ENCODE measurements at places on chromosomes 5 and 9. TPM values are rescaled to one million over a fixed set of nuclear protein-coding genes. Genes with fewer than 3 reads are reported as not detected.

FAM153A gene
- 4.3 TPM for total RNA-seq

MAML1 gene
- total RNA-seq = 38.5 TPM

ACOT12 gene
- not detected for total RNA-seq

- no peak for DNase-seq
Measured at GRCh38 chr5:149999866-150000255, 593 bp downstream of the TIGD6 start.

GRCh38 chr9:91425271-91425670 lies 1.6 kb upstream of the NFIL3 start:
- no peak for DNase-seq

GRCh38 chr9:119763260-119763659 lies 394.0 kb upstream of the BRINP1 start:
- DNase-seq = no peak

DNA sequence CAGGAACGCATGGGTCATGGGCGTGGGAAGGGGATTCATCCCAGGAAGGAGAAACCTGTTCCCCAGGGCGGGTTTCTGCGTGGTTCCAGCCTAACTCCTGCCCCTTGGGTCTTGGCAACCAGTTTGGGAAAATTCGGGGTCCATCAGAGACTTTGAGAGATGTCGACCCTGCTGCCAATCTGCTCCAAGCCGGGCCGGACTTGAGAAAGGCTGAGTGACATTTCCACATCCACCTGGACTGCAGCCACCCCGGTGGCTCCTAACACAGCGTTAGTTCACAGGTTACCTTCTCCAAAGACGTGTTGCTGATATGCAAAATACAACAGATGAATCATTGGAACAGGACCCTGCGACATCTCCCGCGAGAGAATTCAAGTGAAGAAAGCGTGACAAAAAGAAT lies 627.2 kb downstream of the IRX1 start:
- DNase-seq = no peak

DNA sequence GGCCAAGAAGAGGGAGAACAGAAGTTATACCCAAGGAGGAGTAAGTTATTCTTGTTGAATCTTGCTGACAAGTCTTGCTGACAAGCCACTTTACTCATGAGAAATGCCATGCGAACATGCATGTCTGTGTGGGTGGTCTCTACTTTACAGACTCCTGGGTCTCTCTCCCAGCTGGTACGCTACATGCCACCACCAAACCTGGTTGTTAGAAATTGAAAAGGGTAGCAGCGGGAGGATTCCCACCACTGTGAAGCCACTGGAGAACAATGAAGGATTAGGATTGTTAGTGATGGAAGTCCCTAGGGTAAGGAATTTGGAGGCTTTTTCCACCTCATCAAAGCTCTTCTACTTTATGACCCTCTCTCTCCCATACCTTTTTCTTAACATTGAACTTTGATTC lies 53.6 kb upstream of the GABRB2 start:
- DNase-seq = no peak

DNA sequence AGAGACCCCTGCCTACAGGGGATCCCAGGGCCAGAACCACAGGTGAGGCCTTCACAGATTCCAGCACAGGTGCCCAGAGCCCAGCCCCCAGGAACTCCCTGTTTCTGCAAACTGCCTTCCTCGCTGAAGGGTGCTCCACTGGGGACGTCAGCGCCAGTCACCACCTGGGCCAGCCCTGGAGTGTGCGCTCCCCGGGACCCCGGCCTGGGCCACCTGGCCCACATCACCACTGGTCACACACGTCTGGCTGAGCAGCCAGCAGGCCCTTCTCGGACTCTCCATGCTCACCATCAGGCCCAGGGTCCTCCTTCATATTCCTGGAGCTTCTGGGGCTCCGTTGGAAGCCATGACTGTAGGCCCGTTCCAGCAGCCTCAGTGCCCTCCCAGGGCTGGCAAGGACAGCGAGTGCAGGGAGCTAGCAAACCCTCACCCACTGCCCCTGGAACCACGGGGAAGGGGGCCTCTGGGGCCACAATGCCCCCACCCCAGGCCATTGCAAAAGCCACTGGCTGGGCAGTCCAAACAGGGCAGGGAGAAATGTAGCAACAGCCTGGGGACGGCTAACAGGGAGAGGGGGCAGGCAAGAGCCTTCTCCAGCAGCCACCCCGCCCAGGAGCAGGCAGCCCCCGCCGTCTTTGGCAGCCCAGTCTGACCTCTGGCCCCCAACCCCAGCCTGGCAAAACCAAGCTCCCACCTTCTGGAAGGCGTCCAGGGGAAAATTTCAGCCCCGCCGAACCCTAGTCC lies 1.3 kb downstream of the AGPAT2 start:
- no peak for DNase-seq

DNA sequence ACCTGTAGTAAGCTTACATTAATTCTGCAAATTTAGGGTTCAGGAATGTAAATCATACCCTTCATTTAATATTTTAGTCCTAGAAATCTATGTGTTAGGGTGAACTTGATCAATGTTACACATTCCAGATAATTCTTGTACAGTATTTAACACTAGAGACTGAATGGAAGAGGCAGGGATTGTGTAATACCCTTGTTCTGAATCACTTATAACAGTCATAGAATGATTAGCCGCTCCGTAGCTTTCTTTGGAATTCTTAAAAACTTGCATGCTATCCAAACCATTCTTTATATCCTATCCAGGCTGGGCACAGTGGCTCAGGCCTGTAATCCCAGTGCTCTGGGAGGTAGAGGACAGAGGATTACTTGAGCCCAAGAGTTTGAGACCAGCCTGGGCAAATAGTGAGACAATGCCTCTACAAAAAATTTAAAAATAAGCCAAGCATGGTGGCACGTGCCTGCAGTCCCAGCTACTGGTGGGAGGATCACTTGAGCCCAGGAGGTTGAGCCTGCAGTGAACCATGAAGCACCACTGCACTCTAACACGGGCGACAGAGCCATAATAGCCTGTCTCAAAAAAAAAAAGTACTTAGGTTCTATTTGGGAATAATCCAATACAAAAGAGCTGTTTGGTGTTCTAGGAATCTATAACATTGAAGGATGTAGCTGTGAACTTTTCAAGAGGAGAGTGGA lies 8.3 kb downstream of the ZNF483 start:
- no peak for DNase-seq

GRCh38 chr5:159033351-159033657 lies 66.4 kb downstream of the EBF1 start:
- no peak for DNase-seq

DNA sequence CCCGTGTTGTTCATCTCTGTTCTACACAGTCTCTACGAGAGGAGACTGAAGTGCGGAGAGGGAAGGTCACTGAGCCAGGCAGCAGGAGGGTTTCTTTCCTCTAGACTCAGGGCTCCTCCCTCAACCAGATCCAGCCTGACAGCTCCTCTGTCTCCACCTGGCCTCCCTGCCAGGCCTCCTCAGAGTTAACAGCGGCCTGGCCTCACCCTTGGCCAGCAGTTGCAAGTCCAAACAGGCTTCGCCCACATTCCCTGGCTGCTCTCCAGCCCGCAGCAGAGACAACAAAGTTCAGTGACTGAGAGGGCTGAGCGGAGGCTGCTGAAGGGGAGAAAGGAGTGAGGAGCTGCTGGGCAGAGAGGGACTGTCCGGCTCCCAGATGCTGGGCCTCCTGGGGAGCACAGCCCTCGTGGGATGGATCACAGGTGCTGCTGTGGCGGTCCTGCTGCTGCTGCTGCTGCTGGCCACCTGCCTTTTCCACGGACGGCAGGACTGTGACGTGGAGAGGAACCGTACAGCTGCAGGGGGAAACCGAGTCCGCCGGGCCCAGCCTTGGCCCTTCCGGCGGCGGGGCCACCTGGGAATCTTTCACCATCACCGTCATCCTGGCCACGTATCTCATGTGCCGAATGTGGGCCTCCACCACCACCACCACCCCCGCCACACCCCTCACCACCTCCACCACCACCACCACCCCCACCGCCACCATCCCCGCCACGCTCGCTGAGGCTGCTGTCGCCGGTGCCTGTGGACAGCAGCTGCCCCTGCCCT lies at the start of gene HRCT1:
TSS of gene HRCT1 (plus strand) at position 291 of the 768 bp plus-strand sequence. CDS start at position 377, 86 bp downstream.
- peak; percentile 86 for DNase-seq

DNA sequence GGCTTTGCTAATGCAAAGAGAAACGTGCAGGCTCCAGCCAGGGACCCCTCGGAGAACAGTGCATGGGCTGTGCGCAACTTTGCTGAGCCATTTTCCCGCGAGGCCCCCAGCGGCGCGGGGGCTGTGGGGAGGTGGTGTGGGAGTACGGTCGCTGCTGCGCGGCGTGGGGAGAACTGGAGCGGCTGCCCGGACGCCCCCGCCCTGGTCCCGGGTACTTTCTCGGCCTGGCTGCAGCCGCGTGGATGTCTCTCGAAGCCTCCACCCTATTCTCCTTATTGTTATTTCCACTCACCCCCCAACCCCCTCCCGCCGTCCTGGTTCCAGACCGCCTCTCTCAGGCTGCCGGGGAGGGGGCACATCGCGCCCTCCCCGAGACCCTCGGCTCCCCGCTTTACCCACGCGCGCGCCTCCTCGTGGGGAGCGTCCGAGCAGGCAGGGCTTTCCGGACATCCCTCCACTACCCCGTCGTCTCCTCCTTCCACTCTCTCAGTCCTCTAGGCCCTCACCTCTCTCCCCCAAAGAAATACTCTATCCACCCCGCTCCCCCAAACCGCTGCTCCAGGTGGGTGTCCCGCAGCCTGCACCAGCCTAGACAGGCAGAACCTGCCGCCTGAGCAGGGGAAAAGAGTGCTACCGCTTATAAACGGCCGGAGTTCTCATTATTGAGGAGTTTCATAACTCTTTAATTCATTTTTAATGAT lies 68.6 kb upstream of the TBCA start:
- no peak for DNase-seq

GRCh38 chr5:137352095-137352494 lies 147.0 kb downstream of the SPOCK1 start:
- no peak for DNase-seq

DNA sequence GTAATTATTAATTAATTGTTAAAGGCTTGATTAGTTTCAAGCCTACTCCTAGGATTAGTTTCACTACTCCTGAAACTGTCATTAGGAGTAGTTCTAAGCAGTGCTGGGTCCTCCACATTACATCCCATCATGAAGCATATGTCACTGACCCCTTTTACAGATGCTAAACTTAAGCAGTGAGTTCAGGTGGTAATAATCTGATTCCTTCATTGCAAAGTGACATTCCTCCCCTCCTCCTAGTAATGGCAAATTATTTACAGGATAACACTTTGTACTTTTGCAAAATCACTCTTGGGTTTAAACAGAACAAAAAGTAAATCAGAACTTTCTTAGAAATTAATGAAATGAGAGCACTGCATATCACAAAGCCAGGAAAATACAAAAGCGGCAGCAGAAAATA lies 52.4 kb downstream of the BAAT start:
- no peak for DNase-seq

DNA sequence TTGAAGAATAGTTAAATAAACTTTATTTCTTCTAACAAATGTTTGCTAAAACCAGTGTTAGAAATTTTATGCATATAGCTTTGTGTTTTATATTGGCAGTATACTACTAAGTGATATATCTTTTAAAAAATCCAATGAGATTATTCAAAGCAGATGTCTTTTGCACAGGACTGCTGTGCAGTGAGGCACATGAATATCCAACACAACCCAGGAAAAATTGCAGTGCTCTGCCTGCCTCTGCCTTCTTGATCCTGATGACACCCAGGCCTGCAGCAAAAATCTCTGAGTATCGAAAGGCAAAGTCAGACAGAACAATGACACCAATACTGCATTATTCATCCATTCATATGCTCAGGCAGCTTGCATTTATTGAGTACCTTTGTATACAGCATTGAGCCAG lies 1076.5 kb upstream of the ARRDC3 start:
- no peak for DNase-seq

- no peak for DNase-seq
Measured at GRCh38 chr9:6896562-6896961, 138.8 kb downstream of the KDM4C start.
